ENCODE measurements at places on chromosomes 16 and 17.

DNA sequence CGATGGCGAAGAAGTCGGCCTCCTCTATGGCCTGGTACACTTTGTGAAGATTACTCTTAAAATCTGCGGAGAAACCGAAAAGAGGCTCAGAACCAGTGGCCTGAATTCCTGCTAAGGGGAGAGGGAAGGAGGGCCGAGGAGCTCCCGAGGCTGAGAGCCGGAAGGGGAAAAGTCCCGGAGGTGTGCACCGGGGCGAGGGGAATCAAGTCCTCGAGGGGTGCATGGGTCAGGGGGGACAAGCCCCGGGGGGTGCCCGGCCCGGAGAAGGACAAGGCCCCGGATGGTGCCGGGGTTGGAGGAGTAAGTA, 495 bp downstream of the PARN start:
- DNase-seq = peak; percentile 21

DNA sequence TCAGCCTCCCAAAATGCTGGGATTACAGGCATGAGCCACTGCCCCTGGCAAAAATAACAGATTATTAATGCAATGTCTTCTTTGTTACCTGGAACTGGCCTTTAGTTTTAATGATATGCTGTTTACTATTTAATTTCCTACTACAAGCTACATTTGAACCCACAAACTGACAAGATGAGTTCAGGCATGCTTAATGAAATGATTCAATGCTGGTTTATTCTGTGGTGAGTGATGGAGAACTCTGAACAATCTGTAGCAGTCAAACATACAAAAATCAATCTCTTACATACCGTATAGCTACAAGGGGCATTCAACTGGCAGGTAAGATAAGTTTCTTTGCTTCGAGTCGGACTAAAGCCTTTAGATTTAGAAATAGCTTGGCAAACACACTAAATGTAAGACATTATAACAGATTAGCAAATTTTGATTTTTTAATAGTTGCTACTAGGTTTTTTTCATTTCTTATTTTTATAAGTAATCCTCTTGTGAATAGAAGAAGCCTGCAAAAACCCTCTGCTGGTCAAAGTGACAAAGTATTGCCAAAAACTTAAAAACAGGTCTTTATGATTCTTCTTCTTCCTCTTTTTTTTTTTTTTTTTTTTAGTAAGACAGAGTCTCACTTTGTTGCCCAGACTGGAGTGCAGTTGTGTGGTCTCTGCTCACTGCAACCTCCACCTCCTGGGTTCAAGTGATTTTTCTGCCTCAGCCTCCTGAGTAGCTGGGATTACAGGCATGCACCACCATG, 138.5 kb downstream of the SSH2 start:
- DNase-seq = no peak

DNA sequence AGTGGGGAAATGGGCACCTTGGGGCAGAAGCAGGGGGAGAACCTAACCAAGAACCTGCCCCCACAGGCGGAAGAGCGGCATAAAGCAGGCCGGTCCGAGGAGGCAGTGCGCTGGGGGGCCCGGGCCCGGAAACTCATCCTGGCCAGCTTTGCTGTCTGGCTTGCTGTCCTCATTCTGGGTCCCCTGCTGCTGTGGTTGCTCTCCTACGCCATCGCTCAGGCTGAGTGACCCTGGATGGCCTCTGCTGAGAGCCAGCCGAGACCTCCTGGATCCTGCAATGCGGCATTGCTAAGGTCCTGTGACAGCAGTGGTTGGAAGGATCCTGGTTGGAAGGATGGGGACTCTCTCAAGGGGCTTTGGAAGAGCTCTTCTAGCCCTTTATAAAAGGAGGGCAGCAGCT, 4.5 kb upstream of the PHKG2 start:
- no peak for DNase-seq

- DNase-seq = no peak
Measured at GRCh38 chr17:29914819-29915537, 15.1 kb downstream of the SSH2 start.

DNA sequence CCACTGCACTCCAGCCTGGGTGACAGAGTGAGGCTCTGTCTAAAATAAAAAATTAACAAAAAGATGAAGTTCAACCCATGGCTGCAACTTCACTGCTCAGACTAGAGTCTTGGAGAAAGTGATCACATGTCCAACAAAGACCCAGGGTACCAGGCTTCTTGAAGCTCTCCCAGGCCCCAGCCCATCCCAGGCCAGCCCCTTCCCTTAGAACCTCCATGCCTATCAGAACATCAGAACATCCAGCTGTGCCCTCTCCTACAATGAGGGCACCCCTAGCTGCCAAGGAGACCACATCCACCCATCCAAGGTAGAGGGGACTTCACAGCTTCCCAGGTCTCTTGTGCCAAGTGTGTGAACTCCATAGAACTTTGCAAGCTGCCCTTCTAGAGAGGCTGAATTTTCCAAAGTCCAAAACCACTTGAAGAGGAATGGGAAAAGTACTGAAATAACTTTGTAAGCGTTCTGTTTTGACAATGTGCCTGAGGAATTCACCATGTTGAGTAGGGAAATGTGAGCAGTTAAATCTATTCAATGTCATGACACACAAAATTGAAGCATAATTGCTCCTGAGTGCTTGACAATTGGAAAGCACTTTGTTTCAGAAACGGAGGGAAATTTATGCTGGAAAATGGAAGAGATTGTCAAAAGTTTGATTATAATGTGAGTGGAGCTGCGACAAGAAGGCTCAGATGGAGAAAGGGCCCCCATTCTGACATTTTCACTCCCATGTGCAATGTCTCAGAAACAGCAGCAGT, 230.4 kb downstream of the ZNF423 start:
- no peak for DNase-seq

DNA sequence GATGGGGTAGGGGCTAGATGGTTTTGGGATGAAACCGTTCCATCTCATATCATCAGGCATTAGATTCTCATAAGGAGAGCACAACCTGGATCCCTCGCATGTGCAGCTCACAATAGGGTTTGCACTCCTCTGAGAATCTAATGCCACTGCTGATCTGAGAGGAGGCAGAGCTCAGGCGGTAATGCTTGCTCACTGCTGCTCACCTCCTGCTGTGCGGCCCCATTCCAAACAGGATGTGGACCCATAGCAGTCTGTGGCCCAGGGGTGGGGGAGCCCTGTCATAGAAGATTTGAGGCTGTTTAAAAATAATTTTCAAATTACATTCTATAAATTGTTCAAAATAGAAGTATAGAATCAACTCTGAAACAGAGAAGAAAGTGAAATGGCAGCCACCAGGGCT, 50.8 kb downstream of the PHKB start:
- DNase-seq = no peak

- peak; percentile 54 for DNase-seq
Measured at GRCh38 chr17:64498308-64499203, 1.7 kb upstream of the POLG2 start.

GRCh38 chr16:72902206-72902605, 145.7 kb downstream of the ZFHX3 start:
- DNase-seq = no peak

- DNase-seq = no peak
Measured at GRCh38 chr17:69031839-69032238, 28.9 kb downstream of the ABCA9 start.

GRCh38 chr16:51120730-51121347, 30.2 kb downstream of the SALL1 start:
- DNase-seq = no peak

- DNase-seq = peak; percentile 43
Measured at GRCh38 chr17:74923538-74924249, 379 bp upstream of the OTOP2 start.

DNA sequence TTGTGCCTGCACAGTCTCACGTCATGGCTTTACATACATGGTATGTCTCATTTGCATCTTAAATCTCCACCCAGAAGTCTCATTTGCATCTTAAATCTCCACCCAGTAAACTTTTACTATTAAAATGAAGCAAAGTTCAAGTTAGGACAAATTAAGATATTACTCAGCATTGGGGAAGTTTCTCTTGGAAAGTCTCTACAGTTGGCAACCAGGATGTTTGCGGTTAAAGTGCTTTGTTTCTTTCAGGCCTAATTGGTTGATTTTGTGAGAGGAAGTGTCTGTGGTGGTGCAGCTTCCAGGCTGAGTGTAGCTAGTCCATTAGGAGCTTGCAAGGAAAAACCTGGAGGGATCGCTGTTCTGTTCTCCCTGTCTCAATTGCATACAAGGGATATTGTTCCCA, 1373.3 kb upstream of the GOT2 start:
- DNase-seq = peak; percentile 78

Measured in EL (cell line).